Stimulated activated CD4-positive, alpha-beta T cell treated with anti-CD3 and anti-CD28 coated beads, Interleukin-4, amount 100 ng/mL, for 48 hours (primary cell): ENCODE measurements at places on chromosomes 5 and 9.

DNA sequence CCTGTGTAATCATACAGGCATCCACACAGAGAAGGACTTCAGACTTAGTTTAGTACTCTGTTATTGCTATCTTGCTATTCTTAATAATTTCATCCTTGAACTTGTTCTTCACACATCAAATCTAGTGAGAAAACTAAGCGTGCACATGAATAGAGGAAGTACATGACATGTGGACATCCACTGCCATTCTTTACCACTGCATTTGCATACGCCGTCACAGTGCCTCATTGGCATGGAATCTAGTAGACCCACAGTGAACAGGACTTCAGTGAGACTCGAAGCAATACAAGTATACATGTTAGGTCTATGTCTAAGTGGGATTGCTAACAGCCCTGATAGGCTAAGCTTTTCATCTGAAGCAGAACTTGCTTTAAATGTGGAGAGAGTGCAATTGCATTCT lies 592.1 kb downstream of the TLE4 start:
- no peak for DNase-seq

DNA sequence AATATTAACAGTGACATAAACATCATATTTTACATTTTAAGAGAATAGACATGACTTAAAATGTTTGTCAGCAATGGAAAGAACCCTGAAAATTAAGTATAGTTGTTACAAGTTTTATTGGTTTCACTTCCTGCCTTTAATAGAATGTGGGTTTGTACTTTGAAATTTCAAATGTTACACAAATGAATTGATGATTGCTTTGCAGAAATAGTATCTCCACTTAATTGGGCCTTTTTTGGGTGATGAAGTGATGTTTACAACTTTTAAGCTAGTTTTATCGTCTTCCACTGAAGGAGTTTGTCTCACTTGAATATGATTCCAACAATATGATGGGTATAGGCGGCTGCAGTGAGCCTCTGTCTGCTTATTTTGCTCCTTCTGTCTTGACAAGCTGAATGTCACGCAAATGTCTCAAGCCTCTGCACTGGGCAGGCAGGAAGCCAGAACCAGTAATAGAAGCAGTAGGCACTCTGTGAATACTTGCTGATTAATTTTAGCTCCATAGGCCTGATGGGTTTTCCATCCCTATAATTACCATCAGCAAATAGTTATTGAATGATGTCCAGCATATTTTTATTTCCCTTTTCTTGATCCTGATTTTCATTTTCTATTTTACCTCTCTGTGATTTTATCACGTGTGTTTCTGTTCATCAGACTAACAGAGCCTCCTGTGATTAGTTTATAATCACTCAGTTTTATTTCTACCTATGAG lies 10.6 kb upstream of the NR3C1 start:
- no peak for DNase-seq

GRCh38 chr5:115349001-115349817 lies 52.8 kb upstream of the CCDC112 start:
- no peak for DNase-seq

DNA sequence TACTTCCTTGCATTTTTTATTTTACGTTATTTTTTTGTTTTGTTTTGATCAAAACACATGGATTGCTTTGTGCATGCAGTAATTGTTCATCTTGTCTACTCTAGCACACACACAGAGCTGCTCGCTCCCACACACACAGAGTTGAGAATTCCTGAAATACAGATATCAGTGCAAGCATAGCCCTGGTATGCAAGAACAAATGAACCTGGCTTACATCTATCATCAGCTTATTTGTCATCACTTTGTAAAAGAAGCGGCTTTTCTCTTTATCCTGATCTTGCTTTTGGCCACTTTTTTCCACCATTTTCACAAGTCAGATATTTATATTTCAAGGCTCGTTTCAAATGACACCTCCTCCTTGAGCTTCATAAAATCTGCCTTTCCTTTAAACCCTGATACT lies 1435.7 kb downstream of the MAT2B start:
- no peak for DNase-seq

GRCh38 chr9:110131499-110131898 lies 76.5 kb downstream of the C9orf152 start:
- DNase-seq = no peak

DNA sequence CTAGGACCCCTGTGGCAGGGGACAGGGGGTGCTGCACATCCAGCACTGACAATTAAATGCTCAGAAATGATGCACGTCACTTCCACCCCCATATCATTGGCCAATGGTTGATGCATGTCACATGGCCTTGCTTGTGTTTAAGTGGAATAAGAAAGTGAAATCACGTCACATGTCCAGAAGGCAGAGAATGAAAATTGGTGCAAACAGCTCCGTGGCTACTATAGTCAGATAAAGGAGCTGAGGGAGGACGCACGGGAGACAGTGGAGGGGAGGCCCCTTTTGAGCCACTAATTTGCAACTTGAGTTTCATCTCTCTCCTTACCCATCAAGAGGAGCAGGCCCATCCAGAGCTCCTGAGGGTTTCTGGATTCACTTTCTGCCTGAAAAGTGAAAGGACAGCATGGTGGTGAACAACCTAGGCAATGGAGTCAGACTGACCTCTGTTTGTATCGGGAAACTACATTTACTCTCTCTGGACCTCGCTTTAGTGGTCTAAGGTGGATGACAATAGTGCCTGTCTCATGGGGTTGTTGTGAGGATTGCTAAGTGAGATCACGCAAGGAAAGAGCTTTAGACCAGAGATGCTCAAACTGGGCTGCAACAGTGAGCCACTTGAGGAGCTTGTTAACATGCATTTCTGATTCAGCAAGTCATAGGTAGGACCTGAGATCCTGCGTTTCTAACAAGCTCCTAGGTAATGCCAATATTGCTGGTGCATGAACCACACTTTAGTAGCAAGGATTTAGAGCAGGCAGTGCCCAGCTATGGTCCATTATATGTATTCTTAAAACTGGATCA lies 133.9 kb upstream of the ADRA1B start:
- no peak for DNase-seq

GRCh38 chr9:8179381-8180053 lies 379.9 kb upstream of the DMAC1 start:
- no peak for DNase-seq

- no peak for DNase-seq
Measured at GRCh38 chr9:8062459-8062858, 262.9 kb upstream of the DMAC1 start.

DNA sequence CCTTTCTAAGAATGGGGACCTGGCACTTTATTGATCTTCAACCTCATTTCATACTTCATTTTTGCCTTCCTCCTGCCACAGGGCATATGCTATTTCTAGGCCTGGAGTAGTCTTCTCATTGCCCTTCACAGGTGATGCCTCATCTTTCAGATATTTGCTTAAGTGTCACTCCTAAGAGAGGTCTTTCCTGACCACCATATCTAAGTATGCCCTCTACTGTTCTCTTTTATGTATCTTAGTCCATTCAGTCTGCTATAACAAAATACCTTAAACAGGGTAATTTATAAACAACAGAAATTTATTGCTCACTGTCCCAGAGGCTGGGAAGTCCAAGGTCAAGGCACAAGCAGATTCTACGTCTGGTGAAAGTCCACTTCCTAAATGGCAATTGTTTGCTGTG lies 99.1 kb downstream of the ADAMTS6 start:
- no peak for DNase-seq

DNA sequence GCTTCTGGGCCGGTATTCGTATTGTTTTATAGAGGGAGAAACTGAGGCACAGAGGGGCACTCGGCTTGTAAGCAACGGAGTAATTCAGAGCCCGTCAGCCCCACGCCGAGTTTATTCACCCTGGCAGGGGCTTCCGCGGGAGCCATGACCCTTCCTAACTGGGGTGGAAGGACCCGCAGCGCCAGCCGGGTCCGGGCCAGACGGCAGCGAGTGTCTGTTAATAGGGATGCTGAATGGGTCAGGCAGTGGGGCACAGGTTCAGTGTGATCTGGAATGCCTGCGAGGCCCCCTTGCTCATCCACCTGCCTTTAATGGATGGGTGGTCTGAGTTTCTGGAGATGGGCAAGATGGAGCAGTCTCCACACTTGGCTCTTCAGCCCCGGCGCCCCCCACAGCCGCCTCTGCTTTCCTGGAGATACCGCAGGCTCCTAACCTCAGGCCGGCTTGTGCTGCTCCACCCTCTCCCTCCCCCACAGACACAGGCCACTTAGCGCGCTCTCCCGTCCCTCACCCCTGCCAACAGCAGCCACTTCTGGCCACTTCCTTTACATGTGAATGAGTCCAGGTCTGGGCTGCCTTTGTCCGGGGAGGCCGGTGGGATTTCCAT lies 147.1 kb downstream of the ERCC6L2 start:
- DNase-seq = no peak

GRCh38 chr9:130918101-130918825 lies 20.8 kb downstream of the FIBCD1 start:
- no peak for DNase-seq

DNA sequence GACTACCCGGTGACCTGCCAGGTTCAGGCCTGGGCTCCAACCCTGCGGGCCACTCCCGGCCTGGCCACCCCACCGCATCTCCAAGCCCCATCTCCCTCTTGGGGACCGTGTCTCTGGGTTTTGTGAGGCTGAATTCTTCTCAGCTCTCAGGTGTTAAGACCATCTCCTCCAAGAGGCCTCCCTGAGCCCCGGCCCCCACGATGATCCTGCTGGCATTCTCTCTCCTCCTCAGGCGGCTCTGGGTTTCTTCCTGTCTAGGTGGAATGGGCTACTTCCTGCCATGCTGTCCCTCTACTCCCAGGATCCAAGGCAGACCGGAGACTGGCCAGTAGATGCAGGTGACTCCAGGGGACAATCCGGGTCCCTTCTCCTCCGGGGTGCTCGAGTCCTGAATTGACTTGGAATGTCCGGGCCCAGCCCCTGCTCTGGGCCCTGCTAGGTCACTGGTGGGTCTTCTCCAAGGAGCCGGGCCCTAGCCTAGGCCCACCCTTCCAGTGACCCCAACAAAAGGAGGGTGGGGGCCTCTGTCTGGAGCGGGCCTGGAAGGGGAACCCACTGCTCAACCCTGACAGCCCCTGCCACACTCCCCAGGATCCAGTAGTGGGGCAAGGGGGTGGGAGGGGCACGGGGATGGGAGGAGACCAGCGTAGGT lies 219.8 kb downstream of the C9orf50 start:
- DNase-seq = no peak

DNA sequence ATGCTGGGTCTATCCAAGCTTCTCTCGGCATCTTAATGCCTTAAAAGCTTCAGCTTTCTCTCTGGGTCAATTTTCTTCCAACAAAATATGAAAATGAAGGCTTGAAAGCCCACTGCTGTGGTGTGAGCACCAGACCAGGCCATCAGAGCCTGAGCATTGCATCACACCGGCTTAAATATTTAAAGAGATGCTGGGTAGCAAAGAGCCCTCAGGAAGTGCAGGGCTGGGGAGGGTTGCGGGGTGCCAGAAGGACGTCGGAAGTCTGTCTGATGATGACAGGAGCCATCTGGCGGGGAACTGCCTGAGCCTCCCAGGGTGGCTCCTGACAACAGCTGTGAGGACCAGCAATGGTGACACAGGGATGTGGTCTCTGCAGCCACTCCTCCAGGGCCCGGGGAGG lies 185.5 kb downstream of the OLFM1 start:
- DNase-seq = no peak

DNA sequence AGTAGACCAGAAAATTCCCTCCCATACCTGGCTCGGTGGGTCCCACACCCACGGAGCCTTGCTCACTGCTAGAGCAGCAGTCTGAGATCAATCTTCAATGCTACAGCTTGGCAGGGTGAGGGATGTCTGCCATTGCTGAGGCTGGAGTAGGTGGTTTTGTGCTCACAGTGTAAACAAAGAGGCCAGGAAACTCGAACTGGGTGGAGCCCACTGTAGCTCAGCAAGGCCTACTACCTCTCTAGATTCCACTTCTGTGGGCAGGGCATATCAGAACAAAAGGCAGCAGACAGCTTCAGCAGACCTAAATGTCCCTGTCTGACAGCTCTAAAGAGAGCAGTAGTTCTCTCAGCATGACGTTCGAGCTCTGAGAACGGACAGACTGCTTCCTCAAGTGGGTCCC lies 5.6 kb upstream of the GZMA start:
- no peak for DNase-seq

DNA sequence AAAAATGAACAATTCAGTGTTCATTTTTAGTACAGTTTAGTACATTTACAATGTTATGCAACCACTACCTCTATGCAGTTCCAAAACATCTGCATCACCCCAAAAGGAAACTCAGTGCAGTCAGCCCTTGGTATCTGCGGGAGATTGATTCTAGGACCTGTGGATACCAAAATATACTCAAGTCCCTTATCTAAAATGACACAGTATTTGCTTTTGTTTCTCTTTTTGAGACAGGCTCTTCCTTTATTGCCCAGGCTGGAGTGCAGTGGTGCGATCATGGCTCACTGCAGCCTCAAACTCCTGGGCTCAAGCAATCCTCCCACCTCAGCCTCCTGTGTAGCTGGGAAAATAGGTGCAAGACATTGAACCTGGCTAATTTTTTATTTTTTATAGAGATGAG lies 114.0 kb downstream of the PIP5K1B start:
- no peak for DNase-seq

DNA sequence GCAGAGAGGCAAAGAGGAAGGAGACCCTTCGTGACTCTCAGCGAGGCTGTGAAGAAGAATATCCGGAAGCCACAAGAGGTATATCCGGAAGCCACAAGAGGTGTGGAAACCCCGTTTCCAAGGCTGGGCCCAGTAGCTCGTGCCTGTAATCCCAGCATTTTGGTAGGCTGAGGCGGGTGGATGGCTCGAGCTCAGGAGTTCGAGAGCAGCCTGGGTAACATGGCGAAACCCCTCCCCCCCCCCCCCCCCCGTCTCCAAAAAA lies 612 bp upstream of the BBLN start:
- no peak for DNase-seq

DNA sequence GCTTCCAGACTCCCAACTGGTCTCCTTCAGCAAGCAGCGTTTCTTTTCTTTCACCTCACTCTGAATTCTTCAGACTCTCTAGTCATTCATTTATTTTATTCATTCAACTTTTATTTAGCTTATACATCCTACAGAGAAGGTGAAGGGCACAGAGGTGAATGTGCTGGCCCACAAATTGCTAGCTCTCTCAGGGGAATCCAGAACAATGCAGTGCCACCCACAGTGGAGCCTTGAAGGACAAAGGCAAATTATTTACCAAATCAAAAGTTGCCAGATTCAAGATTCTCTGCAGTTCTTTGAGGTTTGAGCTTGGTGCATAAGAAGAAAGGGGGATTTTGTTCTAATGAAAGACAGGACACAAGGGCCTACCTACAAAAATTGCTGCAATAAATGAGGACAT lies 29.7 kb downstream of the GRIA1 start:
- DNase-seq = no peak
